Left renal pelvis (tissue), 4 donors: ENCODE measurements at places on chromosomes 12 and 14.

GRCh38 chr12:28024231-28024995 is 51.9 kb upstream of the PTHLH start:
- DNase-seq = no peak

DNA sequence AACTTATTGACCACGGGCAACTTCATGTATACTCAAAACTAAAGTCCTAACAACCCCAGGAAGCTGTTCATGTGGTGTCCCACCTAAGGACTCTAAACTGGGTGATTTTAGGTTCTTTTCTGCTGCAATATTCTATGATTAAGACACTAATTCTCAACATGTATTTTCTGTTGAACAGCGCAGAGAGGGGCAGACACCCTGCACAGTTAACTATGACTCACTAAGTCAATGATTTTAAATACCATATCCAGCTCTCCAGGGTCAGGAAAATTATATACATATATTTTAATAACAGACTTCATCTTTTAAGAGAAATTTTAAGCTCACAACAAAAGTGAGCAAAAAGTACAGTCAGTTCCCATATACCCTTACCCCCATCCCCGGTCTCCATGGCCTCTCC is 85.0 kb downstream of the FOXN3 start:
- DNase-seq = no peak

GRCh38 chr14:89123215-89123614 is 293.8 kb downstream of the FOXN3 start:
- DNase-seq = no peak

DNA sequence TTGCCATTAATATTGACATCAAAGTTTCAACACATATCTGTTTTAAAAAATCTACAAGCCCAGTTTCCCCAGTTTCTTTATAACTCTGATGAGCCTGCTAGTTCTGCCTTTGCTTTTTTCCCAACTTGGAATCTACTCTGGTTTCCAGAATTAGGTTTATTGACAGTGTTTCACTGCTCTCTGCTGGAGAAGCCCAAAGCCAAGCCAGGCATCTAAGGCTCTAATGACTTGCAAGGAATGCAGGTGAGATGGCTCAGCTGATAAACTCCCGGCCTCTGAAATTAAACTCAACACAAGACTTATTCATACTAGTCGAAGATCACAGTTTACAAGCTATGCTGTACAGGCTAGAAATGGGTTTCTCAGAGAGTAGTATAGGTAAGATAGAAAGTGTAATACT is 54.3 kb downstream of the HMGA2 start:
- DNase-seq = no peak

- DNase-seq = no peak
Measured at GRCh38 chr12:49340971-49341776, 4.2 kb upstream of the C1QL4 start.

DNA sequence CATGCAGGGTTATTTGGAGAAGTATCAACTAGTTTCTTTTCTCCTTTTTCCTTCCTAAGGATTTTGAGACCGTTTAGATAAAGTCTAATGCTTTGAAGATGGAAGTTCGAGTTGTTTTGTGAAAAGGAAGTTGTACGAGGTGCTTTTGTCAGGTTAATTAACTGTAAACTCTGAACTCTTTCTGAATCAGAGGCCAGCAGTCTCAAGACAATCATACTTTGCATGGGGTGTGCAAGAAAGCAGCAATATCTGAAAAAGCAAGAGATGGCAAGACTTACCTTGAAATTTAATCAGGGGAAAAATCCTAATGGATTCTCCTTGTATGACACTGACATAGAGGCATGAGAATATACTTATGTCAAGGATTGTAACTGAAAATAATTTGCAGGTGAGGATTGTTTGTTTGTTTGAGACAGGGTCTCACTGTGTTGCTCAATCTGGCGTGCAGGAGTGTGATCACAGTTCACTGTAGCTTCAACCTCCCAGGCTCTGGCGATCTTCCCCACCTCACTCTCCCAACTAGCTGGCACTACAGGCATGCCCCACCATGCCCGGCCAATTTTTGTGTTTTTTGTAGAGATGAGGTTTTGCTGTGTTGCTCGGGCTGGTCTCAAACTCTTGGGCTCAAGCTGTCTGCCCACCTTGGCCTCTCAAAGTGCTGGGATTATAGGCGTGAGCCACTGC is 170.2 kb upstream of the HMGA2 start:
- DNase-seq = no peak

- DNase-seq = no peak
Measured at GRCh38 chr14:90204516-90204915, 51.8 kb upstream of the PSMC1 start.

- DNase-seq = no peak
Measured at GRCh38 chr12:51773145-51773869, 75.2 kb downstream of the FIGNL2 start.

DNA sequence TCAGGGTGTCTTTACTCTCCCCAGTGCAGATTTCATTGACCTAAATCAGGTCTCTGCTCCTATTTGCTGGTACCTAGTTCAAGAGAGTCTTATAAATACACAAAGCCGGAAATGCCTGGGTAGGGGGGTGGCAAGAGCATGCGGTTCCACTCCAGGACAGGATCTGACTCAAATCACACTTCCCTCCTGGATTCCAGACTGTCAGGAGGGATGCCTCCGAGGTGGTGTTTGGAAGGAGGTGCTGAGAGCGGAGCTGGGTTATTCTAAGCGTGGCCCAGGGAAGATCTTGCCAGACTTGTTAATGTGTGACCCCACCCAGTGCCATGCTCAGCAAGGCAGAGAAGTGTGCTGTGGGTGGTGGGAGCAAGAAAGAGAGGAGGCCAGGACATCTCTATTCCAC is 49.8 kb downstream of the B4GALNT3 start:
- DNase-seq = no peak

DNA sequence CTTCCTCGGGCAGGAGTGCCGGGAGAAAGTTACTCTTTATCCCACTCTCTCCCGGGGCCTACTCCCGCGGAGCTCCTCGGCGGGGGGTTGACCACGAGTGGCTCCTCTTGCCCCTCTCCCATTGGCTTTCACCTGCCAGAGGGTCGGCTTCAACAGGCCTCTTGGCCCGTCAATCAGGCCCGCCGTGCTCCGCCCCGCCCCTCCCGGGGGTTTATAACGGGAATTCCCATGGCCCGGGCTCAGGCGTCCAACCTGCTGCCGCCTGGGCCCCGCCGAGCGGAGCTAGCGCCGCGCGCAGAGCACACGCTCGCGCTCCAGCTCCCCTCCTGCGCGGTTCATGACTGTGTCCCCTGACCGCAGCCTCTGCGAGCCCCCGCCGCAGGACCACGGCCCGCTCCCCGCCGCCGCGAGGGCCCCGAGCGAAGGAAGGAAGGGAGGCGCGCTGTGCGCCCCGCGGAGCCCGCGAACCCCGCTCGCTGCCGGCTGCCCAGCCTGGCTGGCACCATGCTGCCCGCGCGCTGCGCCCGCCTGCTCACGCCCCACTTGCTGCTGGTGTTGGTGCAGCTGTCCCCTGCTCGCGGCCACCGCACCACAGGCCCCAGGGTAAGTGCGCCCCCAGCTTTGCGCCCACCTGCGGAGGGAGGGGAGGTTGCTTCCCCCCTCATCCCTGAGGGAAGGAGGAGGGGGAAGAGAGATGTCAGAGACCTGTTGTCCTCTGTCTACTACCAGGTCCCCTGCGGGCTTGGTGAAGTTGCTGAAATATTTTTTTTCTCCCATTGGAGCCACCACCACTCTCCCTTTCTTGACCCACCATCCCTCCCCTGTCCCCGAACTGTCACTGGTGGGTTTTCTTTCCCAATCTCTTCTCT is at the start of gene SMOC1:
Gene SMOC1, plus strand, starts transcription at position 242 of the 869 bp plus-strand sequence. Its CDS starts 263 bp downstream, at position 505.
- no peak for DNase-seq

DNA sequence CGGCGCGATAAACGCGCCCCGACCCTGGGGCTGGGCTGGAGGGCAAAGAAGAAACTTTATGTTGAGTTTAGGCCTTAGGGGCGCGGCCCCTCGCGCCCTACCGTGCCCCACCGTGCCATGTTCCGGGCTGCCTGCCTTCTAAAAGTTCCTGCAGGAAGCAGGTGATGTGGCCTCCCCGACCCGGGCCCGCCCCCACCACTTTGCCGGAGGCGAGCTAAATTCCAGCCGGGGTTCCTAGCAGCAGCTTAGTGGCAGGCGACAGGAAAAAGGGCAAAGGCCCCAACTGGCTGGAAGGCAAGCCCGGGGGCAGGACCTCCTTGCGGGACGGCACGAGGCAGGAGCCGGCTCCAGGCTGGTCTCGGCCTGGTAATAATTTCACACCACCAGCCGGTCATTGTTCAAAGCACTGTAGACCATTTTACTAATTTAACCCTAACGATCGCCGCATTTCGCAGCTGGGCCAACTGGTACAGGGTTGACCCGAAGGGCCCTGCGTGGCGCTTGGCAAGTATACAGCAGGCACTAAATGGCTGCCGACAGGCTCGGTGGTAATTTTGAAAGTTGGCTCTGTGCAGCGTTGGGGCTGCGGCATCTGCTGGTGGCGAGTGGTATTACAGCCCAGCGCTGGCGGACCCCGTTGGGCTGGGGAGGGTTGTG is 895 bp upstream of the CCDC88C start:
- no peak for DNase-seq

DNA sequence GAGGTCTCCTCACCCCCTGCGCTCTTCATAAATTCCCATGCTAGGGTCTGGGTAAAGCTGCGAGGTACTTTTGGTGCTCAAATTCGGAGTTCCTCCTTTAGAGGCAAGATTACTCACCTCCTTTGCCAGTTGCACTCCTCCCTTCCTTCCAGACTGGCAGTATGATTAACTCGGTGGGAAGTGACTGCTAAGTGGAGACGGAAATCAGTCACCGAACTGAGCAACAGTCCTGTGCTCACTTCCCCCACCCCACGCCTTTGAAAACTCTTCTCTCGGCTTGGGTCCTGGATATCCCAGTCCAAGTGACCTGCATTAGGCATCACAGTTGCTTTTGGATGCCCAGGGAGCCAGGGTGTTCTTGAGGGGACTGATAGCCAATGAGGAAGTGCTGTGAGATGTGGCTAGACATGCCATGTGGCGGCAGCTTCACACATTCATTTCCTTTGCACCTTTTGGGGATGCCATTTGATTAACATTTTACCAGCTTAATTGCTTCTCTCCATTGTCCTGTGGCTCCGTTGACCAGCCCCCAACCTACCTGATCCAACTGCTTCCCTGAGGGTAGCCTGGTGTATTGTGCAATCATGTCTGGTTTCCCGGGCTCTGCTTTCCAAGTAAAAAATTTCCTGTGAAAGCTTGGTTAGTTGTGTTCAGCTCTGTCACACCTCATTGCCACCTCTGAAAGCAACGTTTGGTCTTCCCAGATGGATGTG is 840 bp downstream of the PNP start:
- no peak for DNase-seq

GRCh38 chr14:85040046-85040685 is 489.8 kb upstream of the FLRT2 start:
- DNase-seq = no peak

DNA sequence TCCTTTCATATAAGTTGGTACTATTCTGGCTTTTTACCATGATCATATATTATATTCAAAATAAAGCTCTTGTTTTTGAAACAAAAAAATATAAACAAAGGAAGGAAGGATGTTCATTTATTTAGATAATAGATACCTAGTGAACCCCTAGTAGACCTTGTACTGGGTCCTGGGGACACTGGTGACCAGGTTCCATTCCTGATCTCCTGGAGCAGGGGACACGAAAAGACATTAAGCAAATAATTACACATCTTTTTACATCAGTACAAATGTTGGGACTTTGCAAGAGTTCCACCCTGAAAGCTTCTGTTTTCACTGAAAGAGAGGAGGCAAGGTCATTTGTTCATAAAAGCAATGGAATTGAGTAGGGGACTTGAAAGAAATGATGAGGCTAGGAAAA is 49.3 kb upstream of the SLC38A4 start:
- no peak for DNase-seq

DNA sequence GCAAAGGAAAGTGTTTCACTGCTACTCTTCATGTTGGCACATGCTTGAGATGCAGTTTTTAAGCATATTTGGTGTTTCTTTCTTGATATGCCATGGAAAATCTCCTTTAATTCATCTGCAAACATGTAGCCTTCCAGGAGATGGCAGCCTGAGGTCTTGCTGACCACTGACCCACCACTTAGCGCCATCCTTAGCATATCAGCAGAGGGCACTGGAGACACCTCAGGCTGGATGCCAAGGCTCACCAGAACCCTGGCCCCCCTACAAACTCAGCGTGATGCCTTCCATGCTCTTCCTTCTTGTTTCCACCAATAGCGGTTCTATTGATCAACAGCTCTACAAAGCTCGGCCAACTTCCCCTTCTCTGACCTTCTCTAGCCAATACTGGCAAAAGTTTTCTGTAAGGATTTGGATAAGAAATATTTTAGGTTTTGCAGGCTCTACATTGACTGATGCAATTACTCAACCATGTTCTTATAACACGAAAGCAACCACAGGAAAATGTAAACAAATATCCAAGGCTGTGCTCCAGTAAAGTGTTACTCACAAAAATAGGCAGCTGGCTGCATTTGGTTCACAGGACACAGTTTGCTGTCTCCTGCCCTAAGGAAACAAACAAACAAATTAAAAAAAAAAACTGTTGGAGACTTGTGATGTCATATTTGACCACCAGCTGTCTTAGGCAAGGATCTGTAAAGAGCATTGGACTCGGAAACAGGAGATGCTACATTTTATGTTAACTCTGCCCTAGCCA is 209.7 kb downstream of the SLC15A4 start:
- no peak for DNase-seq

DNA sequence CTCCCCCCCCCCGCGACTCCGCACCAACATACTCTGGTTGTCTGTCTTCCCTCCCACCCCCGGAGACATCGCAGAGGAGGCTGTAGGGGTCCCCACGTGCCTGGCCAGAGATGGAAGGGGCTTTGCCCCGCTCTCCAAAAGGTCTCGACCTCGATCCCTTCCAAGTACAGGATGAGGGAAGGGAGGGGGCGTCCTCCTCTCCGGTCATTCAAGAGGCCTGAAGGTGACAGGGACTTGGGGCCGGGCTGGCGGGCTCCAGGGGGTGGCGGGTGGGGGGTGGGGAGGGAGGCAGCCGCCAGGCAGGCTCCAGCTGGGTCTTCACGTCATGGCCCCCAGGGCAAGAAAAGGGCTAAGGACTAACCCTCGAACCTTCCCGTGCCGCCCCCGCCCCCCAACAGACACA is 15.1 kb downstream of the TBX3 start:
- no peak for DNase-seq

DNA sequence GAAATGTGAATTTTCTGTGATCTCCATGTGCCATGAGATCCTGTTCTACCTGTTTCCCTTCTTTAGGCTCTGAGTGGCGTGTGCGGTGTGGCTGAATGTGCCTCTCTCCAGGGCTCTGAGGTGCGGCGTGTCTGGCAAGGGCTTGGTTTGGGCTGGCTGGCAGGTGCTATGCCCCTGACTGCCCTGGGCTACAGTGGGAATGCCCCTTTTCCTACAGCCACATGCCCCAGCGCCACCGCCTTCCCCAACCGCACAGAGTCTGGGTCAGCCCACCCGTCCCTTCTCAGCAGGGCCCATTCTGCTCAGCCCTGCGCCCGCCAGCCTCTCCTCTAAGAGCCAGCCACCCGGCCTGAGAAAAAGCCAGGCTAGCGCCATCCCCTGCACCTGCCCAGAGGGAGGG is 24.7 kb downstream of the BTBD6 start:
- DNase-seq = no peak
